Activated T-cell treated with anti-CD3 and anti-CD28 coated beads for 4 hours (primary cell): ENCODE measurements at places on chromosomes 12 and 14.

- DNase-seq = no peak
These were observed 20.4 kb downstream of the ASPG start for GRCh38 chr14:104105822-104106470.

GRCh38 chr12:6970096-6970527, 352 bp downstream of the PHB2 start:
- DNase-seq = no peak

DNA sequence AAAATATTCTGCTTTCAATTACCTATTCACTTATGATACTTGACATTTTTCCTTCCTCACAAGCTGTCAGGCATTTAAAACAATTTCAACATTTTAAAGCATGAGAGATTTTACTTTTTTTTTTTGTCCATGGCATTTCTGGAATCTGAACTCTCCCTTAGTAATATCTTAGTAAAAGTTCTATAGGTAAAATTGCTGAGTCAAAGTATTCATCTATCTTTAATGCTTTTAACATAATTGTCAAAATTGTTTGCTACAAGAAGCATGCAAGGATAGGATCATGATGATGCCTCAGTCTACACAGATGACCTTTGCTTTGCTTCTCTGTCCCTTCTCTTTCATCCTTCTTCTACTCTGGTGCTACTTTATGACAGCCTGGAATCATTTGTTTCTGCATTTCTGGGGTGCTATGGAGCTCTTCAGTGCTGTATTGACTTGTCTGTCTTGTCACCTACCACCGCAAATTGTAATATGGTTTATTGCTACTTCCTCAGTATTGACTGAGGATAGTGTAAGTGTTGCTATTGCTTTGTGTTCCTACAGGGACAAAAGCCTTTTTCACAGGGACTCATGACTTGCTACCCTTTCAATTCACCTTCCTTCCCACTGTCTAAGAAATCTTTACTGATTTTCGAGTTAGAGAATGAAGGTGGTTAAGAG, 589.8 kb upstream of the ATP2B1 start:
- DNase-seq = no peak

GRCh38 chr14:23365732-23366425, 907 bp upstream of the EFS start:
- DNase-seq = no peak

DNA sequence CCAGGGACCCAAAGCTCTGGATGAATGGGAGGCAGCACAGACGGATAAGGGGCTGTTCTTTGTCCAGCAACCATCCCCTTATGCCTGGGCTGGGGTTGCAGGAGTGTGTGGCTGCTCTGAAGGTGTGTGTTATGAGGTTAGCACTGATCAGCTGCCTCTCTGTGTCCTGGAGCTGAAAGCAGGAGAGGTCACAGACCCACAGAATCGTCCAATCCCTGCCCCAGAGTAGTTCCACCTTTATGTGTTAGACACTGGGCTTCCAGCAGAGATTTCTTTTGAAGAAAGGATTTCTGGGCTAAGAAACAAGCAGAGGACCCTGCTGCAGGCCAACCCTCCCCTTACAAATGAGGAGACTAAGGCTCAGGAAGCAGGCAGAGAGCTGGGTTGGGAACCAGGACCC, 62.4 kb downstream of the ARL6IP4 start:
- DNase-seq = no peak

- DNase-seq = no peak
These were observed 5.6 kb downstream of the DDX47 start for GRCh38 chr12:12818701-12819100.

GRCh38 chr12:15919418-15919817, 8.3 kb downstream of the DERA start:
- DNase-seq = no peak

DNA sequence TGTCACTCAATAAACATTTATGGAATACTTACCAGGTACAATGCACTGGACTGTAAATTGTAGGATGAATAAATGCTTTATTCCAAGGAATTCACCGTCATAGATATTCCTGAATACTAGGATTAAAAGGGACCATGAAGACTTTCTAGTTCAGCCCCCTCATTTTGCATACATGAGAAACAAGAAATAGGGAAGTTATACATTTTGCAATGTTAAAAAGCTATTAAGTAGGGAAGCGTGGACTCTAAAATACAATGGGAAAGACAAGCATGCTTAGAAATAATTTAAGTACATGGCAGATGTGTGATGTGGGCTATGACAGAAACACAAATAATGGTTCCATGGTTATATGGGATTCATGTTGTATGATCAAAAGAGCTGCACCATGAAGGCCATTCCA, 89.4 kb upstream of the SYT10 start:
- no peak for DNase-seq

DNA sequence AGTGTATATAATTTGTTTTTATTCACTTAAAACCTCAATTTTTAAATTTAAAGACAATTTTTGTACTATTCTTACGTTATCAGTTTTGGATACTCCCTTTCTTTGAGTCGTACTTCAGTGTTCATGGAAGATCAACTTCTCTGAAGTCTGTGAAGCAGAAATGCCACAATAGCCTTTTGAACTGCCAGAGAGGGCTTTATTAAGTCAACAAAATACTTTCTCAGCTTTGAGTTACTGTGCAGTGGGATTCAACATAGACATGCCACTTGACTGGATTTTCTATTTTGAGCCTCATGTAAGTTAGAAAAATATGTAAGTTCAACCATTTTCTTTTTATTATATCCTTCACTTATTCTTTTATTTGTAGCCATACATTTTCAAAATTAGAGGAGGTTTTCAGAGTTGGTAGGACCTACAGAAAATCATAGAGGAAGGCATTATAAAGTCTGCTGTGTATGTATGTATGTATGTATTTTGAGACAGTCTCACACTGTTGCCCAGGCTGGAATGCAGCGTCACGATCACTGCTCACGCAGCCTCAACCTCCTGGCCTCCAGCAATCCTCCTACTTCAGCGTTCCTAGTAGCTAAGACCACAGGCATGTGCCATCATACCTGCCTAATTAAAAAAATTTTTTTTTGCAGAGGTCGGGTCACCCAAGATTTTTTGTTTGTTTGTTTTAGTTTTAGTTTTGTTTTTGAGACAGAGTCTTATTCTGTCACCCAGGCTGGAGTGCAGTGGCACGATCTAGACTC, 31.3 kb upstream of the BCAT1 start:
- no peak for DNase-seq

DNA sequence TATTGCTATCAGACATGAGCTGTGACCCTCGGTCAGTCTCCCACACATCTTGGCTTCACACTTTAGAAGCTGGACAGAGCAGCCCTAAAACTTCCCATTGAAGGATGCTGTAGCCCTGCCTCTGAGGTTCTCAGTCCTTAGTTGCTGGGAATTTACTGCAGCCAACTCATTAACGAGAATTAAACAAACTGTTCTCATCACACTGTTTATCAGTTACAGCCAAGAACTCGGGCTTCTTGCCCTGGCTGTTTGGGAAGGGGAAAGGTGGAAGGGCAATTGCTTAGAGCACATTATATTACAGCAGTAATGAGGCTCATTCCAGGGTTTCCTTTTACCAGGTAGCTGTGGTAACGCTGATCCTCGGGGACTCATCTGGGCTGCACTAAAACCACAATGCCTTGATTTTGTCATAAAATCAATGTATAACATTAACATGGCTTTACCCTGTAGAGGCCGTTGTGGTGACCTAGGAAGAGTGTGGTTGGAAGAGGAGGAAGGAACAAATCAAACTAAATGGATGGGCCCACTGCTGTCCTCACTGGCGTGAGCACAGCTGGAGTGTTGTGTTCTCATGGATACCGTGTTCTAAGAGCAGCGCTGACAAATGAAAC, 87.1 kb downstream of the GPR135 start:
- DNase-seq = no peak
